SK-MEL-5 (cell line): ENCODE measurements at places on chromosomes 16 and 17. TPM values are rescaled to one million over a fixed set of nuclear protein-coding genes. Genes with fewer than 3 reads are reported as not detected.

DNA sequence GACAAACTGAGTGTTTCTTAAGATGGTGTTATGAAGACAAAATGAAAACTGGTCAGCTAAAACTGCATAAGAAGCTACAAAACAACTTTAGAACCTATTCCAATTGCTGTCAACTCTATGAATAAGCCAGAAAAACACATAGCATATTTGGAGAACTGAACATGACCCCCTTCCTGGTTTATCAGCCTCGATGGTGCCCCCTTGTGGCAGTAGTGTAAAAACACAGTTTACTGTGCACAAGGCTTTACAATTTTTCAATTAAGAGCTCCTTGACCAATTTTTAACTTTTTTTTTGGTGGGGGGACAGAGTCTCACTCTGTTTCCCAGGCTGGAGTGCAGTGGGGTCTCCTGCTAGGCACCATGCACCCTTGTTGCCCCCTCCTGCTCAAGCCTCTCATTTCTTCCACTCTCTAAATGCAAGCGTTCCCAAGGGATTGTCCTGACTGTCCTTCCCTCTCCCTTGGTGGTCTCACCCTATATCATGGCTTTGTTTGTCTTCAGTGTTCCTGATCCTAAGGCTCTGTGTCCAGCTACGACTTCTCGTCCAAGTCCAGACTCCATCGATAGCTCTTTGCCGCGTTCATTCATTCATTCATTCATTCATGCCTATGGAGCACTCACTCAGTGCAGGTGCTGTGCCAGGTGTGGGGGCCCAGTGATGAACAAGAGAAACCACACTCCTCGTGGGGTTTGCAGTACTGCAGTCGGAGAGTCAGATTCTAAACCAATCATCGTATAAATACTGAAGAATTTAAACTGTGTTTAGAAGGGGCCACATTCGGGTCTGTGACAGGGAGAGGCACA is 7.5 kb downstream of the EIF1 start:
- peak; percentile 92 for DNase-seq

DNA sequence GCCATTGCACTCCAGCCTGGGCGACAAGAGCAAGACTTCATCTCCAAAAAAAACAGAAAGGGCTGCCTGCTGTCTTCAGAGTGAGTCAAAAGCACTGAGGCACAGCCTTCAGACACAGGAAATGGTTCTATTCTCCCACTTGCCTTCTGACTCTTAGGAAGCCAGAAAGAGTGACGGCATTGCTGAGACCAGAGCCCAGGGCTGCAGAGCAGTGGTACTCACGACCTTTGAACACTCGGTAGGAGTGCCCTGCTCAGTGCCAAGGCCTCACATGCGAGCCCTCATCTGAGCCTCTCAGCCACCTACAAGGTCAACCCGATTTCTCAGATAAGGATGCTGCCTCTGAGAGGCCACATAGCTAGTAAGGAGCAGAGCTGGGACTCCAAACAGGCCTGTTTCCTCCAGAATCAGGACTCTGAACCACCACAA is 3.5 kb upstream of the ITGAE start:
- no peak for DNase-seq

Gene PHF23
- total RNA-seq = 69.0 and 81.3 TPM in 2 replicates

- DNase-seq = no peak
These were observed 5.0 kb upstream of the KRT13 start for GRCh38 chr17:41510251-41511065.

DNA sequence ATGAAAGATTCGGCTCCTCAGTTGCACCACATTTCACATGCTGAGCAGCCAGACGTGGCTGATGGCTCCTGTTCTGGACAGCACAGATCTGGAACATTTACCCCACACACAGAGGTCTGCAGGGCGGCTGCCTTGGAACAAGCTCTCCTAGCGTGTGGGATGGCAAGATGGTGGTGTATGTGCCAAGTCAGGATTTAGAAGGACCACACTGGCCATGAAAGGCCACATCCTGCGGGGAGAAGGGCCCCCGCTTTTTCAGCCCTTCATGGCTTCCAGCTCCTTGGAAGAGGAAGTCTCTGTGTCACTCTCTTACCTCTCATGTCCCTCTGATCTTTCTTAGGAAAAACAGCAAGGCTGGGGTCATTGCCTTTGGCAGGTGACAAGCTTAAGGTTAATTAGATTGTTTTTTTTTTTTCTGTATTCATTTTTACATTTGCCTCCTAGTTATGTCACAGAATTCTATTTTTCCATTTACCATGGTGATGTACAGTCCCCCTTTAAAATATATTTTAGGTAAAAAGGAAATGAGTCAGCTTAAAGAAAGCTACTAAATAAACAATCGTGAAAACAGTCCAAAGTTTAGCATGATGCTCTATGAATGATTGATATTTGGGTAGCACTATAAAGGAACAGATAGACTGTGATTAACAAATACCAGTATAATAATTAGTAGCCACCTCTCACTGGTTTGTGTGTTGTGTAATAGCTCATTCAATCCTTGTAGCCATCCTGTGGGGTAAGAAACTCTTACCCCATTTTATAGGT is 396.6 kb downstream of the CPPED1 start:
- DNase-seq = no peak

Gene ALOX12B
- total RNA-seq = 0.21 TPM in 1 of 2 replicates, not detected in the other

Gene KRT9
- total RNA-seq = not detected in 2 replicates

Gene FCSK
- total RNA-seq = 8.4 and 10.5 TPM in 2 replicates

Gene GJD3
- total RNA-seq = not detected in 2 replicates

Gene TVP23A
- total RNA-seq = 0.32 and 1.4 TPM in 2 replicates

GRCh38 chr17:34607917-34608316 is 28.5 kb downstream of the TMEM132E start:
- DNase-seq = no peak
